Esophagus squamous epithelium (tissue), 5 donors: ENCODE measurements at places on chromosomes 11 and 22. TPM values are rescaled to one million over a fixed set of nuclear protein-coding genes. Genes with fewer than 3 reads are reported as not detected.

The TSSK2 gene
- not detected for total RNA-seq

The TREH gene
- 0.57 TPM for total RNA-seq

The COX8A gene
- total RNA-seq, result 549 TPM

The KCNK4 gene
- total RNA-seq, result not detected

The KREMEN1 gene
- 64.8 TPM for total RNA-seq

The OR6A2 gene
- total RNA-seq, result not detected

The HEPHL1 gene
- under 0.01 TPM for total RNA-seq

The PICALM gene
- total RNA-seq, result 157 TPM

The DERL3 gene
- not detected for total RNA-seq

The F2 gene
- not detected for total RNA-seq

DNA sequence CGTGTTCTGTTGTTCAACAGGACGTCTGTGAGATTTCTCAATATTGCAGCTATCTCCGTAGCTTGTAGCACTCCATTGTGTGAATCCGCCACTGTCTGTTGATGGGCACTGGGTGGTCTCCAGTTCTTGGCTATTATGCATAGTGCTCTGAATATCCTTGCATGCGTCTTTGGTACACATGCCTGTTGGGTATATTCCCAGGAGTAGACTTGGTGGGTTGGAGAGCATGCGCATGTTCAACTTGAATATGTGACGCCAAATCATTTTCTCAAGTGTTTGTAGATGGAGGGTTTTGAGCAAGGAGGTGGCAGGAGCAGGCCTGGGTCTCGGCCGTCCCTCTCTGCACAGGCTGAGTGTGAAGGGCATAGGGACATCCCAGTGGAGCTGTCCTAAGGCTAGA is 24.8 kb upstream of the TSKU start:
- DNase-seq, result no peak

GRCh38 chr11:45890886-45891550 is 5.6 kb downstream of the MAPK8IP1 start:
- no peak for DNase-seq

DNA sequence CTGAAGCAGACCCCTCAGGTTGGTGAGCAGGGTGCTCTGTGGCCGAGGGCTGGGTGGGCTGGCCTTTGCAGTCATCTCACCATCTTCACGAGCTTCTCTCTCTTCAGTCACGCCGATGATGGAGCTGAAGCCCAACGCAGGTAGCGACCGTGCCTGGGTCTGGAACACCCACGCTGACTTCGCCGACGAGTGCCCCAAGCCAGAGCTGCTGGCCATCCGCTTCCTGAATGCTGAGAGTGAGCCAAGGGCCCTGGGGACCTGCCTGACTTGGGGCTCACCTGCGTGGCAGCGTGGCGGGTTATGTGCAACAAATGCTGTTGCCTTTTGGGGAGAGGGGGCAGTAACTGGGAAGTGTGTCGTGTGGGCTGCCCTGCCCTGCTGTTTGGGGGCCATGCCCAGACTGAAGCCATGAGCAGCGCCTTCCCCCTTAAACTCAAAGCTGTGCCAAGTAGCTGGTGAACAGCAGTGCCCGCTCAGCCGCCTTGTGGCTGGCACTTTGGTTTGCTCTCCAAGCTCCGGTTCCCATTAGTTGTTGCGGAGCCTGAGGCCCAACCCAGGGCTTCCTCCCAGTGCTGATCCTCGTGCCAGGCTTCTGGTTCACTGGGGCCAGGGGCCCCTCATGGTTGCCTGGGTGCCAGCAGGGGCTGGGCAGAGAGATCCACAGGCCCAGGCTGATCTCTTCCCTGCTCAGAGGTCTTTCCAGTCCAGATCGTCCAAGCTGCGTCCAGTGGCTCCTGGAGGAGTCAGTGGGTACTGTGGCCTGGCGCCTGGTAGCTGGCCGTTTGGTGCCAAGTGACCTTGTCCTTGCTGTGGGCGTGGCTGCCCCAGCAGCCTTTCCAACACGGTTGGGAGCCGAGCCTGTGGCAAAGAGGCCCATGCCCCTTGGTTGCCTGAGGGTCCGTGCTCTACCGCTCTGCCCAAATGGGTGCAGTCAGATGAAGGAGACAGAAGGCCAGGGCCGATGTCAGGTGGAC is 6.1 kb upstream of the ZDHHC8 start:
- DNase-seq, result no peak

- DNase-seq, result no peak
These were observed 41.7 kb upstream of the APLNR start for GRCh38 chr11:57278721-57279095.

- no peak for DNase-seq
These were observed 73.4 kb downstream of the LINC01488 start for GRCh38 chr11:69554849-69555248.

DNA sequence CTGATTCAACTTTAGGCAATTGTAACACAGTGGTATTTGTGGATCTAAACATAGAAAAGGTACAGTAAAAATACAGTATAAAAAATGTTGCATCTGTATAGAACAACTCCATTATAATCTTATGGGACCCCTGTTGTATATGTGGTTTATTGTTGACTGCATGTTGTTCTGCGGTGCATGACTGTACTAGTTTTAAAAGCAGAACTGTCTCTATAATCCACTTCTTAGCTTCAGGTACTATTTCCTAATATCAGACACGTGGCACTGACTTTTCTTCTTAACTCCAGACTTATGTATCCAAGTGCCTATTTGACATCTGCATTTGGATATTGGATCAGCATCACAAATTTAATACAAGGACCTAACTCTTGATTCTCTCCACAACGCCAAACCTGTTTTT is 41.1 kb downstream of the PACS1 start:
- DNase-seq, result no peak

DNA sequence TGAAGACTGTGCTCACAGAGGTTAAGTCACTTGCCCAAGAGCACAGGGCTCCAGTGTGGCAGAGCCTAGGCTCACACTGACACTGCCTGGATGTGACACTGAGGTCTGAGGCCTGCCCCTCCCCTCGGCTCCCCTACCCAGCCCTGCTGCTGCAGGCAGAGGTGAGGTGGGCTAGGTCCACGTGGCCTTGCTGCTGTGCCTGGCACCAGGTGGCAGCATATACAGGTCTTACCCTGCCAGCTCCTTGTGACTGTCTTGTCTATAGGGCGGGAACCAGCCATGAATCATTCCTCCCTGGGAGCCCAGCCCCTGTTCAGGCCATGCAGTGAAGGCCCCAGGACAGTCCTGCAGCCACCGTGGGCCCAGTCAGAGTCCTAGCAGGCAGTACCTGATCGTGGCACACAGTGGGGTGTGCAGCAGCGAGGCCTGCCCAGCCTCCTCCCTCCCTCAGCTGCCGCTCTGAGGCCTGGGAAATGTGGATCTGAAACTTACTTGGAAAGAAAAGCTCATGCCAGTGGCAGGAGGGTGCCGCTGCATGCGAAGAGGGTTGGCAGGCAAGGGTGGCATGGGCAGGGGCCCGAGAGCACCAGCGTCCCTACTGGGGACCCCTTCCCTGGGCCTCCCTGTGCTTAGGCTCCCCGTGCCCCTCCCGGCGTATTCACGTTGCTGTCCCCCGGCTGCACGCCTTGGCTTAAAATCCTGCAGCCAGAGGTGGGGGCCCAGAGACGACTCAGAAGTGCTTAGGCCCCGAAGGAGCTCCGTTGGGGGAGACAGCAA is 1.2 kb upstream of the CERK start:
- no peak for DNase-seq

DNA sequence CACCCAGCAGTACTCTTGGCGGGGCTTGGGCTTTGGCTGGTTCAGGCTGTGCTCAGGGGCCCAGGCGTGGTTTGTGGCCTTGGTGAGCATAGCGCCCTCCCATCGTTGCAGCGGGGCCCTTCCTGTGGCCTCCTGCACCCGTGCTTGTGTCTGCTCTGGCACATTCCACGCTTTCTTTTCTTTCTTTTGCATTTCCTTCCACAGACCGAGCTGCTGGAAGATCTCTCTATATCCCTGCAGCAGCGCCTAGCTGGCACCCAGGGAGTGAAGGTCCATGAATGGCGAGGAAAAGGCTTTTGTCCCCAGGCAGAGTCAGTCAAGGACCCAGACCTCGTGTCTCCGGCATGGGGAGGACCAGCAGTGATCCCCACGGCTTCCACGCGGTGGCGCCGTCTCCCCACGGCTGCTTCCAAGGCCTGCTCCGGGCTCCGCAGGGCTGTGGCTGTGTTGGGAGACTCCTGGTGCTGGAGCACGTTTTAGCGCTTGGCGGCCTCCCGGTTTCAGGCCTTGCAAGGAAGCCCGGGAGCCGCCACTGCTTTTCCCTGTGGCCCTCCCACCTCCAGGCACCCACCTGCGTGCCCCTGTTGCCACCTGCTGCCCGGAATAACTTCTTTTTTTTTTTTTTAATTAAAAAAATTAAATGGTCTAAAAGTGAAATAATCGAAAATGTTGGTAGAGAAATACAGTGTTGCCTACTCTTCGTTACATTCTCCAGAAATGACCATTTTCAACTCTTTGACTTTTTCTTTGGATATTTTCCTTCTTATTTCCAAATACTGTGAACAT is 28.5 kb downstream of the GLB1L2 start:
- DNase-seq, result no peak

GRCh38 chr11:88203604-88204003 is 28.4 kb upstream of the RAB38 start:
- no peak for DNase-seq

DNA sequence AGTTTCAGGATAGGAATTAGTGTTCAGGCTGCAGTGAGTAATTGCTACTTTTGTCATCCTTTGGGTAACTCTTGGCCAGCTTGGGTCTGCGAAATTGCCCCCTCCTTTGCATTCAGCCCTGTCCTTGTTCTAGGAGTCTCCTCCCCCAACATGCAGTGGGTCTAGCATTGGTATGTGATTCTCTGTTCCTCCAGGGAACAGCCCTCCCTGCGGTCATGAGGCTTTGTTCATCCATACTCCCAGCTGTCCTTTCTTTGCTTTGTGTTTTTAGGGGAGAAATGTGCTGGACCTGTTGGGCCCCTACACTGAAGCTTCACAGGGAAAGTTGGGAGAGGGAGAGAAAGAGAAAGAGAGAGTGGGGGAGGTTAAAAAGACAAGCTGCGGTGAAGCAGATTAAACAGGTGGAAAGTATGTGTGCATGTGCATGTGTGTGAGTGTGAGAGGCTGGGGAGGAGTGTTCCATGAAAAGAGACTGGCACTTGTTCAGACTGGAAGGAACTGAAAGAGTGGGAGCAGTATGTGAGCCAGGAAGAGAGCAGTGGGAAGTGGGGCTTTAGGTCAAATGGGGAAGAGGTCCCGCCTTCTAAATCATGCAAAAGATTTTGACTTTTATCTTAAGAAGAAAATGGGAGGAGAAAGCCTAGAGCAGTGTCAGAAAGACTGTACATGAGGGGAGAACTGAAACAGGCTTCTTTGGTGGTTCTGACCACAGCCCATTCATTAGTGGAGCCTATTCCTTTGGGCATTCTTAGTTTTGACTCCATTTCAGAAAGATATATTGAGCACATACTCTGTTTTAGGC is 17.9 kb upstream of the SESN3 start:
- no peak for DNase-seq

DNA sequence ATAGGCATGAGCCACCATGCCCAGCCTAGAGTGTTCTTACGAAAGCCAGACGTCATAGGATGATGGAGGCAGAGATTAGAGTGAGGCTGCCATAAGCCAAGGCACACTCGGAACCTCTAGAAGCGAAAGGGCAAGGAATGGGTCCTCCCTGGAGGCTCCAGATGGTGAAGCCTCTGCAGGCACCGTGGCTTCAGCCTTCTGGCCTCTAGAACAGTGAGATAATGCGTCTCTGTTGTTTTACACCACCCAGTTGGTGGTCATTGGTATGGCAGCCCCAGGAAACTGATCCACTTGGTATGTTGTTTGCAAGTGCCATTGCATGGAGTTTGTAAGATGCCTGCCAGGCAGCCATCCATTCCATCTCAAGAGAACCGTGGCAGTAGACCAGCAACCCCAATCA is 791.0 kb downstream of the TBC1D22A start:
- DNase-seq, result no peak

- no peak for DNase-seq
These were observed 102.2 kb upstream of the GRIA4 start for GRCh38 chr11:105507496-105508254.

GRCh38 chr11:11069841-11070835 is 212.3 kb upstream of the ZBED5 start:
- DNase-seq, result no peak

DNA sequence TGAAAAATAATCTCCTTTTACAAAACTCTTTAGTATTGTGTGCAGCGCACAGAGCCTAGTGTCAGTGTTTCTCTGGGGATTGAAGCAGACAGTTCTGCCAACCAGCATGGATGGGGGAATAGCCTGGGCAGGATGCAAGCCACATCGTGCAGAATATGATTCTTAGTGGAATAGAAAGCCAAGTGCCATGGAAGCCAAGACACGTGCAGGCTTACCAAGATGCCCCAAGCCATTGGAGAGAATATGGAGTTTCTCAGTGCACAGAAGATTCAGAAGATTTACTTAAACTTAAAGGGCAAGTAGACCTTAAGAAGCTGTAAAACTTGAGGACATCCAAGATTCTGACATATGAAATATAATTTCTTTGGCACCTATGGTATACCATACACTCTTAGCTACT is 917.6 kb downstream of the NTM start:
- no peak for DNase-seq

DNA sequence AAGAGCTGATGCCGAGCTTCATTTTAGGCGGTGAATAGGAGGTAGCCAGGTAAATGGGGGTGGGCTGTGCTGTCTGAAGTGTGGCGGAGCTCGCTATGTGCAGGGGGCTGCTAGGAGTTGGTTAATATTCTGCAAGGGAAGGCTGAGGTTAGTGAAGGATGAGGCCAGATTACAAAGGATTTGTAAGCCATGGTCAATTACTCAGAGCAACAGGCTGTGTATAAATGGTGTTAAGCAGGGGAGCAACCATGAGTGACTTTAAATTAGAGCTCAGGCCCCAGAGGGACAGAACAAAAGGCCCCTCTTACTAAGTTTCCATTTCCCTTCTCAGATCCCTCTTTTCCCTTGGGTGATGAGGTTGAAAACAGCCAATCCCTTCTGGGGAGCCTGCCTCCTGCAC is 7.3 kb upstream of the MCAM start:
- DNase-seq, result no peak

- DNase-seq, result no peak
These were observed 35.2 kb upstream of the RRM1 start for GRCh38 chr11:4059424-4059823.

GRCh38 chr11:128714123-128714522 is 20.3 kb downstream of the FLI1 start:
- no peak for DNase-seq

- DNase-seq, result no peak
These were observed 13.1 kb downstream of the FAM168A start for GRCh38 chr11:73584831-73585230.

DNA sequence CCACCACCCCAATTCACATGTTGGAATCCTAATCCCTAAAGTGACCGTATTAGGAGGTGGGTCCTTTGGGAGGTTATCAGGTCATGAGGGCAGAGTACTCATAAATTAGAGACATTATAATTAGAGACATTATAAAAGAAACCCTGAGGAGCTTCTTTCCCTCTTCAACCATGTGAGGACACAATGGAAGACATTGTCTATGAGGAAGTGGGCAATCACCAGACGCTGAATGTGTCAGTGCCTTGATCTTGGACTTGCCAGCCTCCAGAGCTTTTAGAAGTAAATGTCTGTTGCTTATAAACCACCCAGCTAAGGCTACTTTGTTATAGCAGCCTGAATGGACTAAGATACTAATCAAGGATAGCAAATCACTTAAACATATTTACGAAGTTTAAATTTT is 14.8 kb downstream of the GAB2 start:
- no peak for DNase-seq
